ENCODE measurements at places on chromosomes 5 and 9. TPM values are rescaled to one million over a fixed set of nuclear protein-coding genes. Genes with fewer than 3 reads are reported as not detected.

Gene PTPDC1
- 27.0 TPM for total RNA-seq

GRCh38 chr5:107937204-107937603 is 266.5 kb upstream of the EFNA5 start:
- DNase-seq = peak; percentile 13

DNA sequence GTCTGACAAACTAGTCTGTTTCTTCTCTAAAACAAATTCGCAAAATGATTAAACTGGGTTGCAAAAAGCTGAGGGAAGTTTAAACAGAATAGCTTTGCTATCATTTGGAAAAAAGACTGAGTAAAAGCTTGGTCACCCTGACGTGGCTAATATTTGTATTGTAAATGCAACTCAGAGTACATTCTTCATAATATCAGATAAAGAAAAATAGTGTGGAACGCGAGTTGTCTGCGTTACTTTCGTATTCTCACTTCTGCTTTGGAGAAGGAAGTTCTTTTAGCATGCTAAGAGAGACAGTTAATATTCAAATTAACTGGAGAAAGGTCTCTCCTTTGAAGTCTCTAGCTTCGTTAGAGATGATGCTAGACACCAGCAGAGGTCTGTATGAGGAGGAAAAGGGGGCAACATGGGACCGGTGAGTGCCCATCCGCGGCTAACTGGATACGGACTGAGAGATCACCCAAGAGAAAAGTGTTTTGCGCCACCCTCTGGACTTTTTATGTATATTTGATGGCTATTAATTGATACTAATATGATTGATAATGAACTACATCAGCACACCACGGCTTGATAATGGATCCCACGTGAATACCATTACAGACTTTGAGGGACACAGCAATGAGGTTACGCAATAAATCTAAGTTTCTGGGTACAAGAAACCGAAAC is 2.9 kb upstream of the CNTRL start:
- DNase-seq = no peak

GRCh38 chr9:85142496-85142911 is 473.0 kb downstream of the NTRK2 start:
- DNase-seq = no peak
